ENCODE measurements at places on chromosomes 7 and 10.

GRCh38 chr10:6995341-6995740 is 415.3 kb upstream of the PRKCQ start:
- no peak for DNase-seq

DNA sequence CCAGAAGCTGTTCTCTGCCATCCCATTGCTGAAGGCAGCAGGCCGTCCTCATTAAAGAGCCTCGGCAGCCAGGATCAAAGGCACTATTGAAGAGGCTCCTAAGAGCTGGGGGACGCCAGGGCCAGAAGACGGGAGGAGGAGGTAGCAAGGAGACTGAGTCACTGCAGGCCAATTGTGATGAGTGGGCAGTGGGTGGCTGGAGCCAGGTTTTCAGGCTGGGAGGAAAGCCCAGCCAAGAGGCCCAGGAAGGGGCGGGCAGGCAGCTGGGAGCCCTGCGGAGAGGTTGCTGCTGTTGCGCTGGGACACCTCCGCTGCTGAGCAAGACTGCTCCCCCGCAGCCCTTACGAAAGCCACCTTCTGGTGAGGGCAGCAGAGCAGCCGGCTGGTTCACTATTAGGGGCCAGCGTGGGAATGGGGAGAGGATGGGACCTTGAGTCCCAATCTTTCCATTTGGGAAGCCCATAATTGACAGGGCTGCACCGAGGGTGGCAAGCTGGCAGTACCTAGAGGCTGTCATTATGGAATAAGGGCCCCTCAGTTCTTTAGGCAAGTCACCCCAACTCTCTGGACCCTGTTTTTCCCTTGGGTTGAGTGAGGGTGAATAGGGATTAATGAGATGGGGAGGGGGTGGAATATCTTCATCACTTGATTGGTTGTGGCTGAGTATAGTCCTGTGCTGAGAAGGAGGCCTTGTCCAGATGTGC is 48.4 kb downstream of the UNC5B start:
- DNase-seq: peak; percentile 72

GRCh38 chr7:2025188-2025587 is 207.6 kb downstream of the MAD1L1 start:
- DNase-seq: no peak

- DNase-seq: no peak
Observed at GRCh38 chr10:103942866-103943265, 24.1 kb upstream of the SLK start.

DNA sequence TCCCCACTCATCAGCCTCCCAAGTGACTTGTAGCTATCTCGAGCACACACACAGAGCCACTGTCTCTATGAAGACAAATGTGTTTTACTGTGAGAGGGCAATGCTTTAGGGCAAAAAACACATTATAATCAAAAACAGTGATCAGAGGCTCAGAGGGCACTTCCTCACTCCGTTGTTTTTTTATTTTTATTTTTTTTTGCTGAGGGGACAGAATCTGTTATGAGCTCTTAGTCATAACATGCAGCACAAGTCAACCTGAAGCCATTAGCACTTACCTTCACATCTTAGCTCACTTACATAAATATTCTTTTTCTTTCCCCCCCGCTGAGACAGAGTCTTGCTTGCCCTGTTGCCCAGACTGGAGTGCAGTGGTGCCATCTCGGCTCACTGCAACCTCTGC is 157.7 kb downstream of the CALN1 start:
- DNase-seq: no peak

GRCh38 chr10:25157650-25158049 is 17.2 kb upstream of the GPR158 start:
- no peak for DNase-seq

DNA sequence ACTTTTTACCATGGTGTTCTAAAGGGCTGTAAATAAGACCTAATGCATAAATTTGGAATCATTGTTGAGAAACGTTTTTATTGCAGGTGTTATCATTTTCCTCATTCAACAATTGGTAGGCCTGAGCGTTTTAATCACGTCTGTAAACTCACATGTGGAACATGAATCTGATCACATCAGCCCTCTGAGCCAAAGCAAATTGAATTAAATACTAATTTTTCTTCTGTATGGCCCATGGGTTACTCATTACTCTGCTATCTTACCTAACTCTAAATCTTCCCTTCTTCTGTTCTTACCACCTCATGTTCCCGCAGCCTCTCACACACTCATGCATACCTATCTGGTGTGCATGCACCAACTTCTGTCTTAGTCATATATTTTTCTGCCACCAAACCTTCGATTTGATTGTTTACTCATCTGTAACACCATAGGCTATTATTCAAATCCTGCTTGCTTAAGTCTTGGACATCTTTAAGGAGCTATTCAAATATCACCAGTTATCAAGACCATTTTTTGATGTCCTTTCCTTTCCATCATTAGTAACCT is 82.3 kb downstream of the NXPH1 start:
- no peak for DNase-seq

DNA sequence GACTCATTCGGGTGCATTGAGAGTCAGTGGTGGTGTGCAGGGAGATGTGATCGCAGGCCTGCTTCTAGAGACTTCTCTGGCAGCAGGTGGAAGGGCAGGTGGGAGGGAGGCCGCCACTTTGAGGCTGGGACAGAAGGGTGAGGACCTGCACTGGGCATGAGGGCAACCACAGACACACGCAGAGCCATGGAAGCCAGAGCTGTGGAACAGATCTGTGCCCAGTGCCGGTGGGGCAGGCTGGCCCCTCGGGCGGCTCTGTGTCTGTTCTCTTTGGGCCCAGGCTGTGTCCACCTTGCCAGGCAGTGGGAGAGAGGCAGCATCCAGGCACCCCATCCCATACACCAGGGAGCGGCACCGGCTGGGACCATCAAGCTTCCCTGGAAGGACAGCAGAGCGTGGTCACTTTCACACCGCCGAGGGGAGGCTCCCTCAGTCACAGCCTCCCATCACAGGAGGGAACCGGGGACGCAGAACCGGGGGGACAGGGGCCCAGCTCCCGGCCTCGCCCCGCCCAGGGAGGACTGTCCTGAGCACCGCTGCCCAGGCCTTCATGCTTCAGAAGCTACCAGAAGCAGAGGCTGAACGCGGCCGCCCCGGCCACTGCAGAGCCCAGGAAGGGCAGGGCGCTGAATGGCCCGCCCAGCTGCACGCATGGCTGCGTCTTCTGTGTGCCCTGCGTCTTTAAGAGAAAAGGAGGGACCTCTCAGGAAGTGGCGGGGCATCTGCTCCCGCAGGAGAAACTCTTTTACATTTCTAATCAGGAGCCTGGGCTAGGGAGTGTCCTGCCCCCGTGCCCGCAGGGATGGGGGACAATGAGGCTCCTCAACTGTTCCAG is 32.1 kb downstream of the EN2 start:
- peak; percentile 53 for DNase-seq

- DNase-seq: peak; percentile 81
Observed at GRCh38 chr10:71266147-71266917, 52.7 kb upstream of the SLC29A3 start.

- DNase-seq: no peak
Observed at GRCh38 chr7:91034459-91035368, 229.5 kb upstream of the FZD1 start.

- DNase-seq: no peak
Observed at GRCh38 chr7:51010534-51010933, 227.8 kb upstream of the GRB10 start.

- no peak for DNase-seq
Observed at GRCh38 chr7:46385662-46386309, 464.7 kb upstream of the IGFBP3 start.

- no peak for DNase-seq
Observed at GRCh38 chr10:110612087-110612486, 32.0 kb upstream of the RBM20 start.

DNA sequence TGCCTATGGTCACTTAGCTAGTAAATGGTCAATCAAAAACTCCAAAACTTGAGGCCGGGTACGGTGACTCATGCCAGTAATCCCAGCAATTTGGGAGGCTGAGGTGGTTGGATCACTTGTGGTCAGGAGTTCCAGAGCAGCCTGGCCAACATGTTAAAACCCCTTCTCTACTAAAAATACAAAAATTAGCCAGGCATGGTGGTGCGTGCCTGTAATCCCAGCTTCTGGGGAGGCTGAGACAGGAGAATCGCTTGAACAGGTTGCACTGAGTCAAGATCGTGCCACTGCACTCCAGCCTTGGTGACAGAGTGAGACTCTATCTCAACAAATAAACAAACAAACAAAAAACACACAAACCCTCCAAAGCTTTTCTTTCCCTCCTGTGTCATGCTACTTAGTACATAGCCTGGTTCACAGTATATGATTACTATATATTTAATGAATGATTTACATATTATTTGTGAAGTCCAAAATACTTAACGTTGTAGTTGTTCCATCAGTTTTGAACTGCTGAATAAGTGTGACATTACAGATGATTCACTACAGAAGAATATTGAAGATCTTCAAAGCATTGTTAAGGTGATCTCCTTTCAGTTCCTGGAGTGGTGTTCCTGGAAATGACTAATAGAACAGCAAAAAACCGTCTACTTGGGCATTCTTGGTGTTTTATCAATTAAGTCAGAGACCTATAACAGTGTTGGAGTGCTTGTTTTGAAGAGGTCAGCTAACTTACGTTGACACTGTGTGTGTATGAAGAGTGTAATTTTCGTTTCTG is 72.9 kb downstream of the ADK start:
- DNase-seq: no peak

- no peak for DNase-seq
Observed at GRCh38 chr7:87000344-87000743, 59.1 kb downstream of the ELAPOR2 start.

- no peak for DNase-seq
Observed at GRCh38 chr7:143456992-143457793, 13.9 kb downstream of the TAS2R60 start.

- DNase-seq: no peak
Observed at GRCh38 chr7:66737667-66738066, 2.9 kb upstream of the RABGEF1 start.

All from left ventricle myocardium superior (tissue), 1 donor.